ENCODE measurements at places on chromosomes 6 and 20.
A peak's percentile ranks its signal among the peaks of the same experiment; 100 is the strongest.

GRCh38 chr6:81265106-81265505 lies 487.4 kb downstream of the TENT5A start:
- peak; percentile 62 for DNase-seq

DNA sequence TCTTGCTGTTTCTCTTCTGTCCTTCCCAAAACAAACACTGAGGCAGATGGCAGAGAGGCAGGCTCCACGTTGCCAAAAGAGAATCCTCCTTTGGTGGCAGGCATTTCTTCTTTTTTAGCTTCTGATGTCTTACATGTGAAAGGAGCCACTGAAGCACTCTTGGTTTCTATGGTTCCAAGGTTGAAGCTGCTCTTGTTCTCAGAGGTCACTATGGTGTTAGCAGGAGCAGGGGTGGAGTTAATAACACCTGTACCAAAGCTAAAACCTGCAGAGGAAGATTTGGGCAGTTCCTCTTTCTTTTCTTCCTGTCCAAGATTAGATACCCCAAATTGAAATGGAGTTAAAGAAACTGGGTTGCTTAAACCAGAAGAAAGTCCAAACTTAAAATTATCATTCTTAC lies 28.8 kb downstream of the FAM8A1 start:
- DNase-seq: no peak

- no peak for DNase-seq
Measured at GRCh38 chr6:170294813-170295509, 4.1 kb upstream of the DLL1 start.

DNA sequence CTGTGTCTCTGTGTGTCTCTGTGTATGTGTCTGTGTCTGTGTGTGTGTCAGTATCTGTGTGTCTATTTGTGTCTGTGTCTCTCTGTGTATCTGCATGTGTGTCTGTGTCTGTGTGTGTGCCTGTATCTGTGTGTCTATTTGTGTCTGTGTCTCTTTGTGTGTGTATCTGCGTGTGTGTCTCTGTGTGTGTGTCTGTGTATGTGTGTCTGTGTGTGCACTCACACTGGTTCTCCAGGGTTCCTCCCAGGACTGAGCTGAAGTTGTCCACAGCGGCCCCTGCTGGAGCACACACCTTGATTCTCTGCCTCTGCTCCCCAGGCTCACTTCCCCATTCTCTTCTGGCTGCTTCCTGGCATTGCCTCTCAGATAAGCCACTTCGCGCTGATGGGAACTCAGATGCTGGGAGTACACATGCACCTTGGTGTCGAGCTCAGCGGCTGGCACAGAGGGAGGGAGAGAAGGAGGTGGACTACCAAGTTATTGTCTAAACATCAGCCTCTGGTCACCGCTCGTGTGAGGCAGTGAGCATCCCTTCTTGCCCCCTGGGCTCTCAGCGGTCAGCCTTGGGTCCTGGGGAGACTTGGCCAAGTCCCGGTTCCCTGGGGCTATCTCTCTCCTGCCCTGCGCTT lies 104.9 kb upstream of the NXT1 start:
- peak; percentile 79 for DNase-seq

- no peak for DNase-seq
Measured at GRCh38 chr6:51024126-51024525, 205.5 kb downstream of the TFAP2B start.

DNA sequence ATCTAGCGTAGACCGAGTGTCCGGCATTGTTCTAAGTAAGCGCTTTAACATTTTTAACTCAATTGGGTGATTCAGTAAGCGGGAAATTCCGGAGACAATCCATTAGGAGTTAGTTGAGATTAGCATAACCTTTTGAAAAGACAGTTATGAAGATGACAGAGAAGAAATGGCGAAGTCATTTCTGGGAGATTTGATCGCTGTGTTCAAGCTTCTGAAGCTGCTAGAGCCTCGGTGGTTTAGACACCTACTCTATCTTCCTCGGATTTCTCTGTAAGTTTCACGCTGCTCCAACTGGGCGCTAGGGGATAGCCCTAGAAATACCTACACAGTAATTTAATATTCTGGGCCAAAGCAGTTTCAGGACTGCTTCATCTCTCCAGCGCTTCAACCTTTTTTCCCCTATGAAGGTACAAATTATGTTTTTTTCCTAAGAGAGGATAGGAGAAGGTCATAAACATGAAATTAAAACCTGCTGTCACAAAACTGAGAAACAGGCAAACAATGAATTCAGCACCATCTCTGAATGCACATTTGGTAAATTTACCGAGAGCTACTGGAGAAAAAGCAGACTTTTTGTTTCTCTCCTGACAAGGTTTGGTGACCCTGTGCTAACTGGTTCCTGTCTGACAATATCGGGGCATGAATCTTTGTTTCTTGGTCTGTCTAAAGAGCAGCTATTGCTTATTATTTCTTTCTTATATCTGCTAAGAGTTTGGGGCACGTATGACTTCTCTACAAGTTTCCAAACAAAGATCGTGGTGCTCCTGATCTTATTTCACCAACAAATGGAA lies 22.4 kb downstream of the ZNF311 start:
- no peak for DNase-seq

GRCh38 chr6:12401200-12401599 lies 111.0 kb downstream of the EDN1 start:
- DNase-seq: no peak

DNA sequence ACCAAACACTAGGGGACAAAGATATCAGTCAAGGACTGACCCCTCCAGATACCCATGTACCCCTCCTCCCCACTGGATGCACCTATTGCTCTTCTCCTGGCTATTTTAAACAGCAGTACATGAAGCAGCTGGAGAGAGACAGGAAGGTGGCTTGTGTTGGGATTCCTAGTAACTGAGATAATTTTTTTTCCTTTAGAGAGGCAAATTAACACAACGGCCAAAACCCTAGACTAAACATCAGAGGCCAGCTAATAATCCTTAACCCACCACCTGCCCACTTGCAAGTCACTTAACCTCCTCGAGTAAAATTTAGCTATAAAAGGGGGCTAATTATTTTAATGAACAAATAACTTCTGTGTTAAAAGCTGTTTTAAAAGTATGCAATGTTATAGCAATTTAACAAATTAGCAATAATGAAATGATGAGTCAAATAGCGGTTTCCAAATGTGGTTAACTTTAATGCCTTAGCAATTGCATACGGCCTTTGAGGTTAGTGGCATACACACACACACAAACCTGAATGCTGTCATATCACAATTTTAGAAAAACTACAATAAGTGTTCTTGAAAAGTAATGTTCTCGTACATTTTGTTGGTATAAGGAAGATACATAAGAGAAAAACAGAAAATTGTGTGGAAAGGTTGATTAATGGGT lies 151.7 kb downstream of the FRK start:
- no peak for DNase-seq

DNA sequence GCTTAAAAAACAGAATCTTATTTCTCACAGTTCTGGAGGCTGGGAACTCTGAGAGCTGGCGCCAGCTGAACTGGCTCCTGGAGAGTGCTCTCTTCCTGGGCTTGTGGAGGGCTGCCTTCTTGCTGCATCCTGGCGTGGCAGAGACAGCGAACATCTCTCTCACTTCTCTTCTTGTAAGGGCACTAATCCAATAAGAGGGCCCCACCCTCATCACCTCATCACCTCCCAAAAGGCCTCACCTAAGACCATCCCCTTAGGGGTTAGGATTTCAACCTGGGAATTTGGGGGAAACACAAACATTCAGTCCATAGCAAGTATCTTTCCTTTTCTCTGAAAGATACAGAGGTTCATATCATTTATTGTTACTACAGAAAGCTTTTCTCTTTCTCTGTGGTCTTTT lies 23.9 kb downstream of the PNLDC1 start:
- no peak for DNase-seq

DNA sequence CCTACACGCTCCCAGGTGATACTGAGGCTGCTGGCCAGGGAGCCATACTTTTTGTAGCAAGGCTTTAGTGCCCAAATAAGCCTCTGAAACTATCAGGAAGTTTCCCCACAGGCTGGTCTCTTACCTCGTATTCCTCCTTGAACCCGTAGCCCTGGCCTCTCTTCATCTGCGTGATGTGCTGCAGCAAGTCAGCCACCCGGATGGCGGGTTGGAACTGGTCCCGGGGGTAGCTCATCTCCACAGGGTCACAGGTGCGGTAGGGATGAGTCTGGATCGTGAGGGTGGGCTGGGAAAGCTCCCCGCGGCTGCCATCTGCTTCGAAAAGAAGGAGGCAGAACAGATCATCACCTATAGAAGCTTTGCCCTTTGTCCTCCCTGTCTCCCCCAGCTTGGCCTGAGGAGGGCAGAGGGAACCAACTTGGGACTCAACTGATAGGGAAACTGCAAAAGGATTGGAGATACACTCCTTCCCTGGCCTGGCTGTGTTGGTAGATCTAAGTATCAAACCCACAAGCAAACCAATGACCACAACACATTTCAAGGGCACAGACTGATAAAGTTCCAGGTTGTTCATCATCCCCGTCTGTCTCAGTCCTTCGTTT lies 543.2 kb upstream of the CHD6 start:
- DNase-seq: no peak

GRCh38 chr6:72132427-72132826 lies 246.1 kb downstream of the RIMS1 start:
- no peak for DNase-seq

GRCh38 chr6:158068893-158069799 lies 87.5 kb downstream of the SYNJ2 start:
- DNase-seq: peak; percentile 77

DNA sequence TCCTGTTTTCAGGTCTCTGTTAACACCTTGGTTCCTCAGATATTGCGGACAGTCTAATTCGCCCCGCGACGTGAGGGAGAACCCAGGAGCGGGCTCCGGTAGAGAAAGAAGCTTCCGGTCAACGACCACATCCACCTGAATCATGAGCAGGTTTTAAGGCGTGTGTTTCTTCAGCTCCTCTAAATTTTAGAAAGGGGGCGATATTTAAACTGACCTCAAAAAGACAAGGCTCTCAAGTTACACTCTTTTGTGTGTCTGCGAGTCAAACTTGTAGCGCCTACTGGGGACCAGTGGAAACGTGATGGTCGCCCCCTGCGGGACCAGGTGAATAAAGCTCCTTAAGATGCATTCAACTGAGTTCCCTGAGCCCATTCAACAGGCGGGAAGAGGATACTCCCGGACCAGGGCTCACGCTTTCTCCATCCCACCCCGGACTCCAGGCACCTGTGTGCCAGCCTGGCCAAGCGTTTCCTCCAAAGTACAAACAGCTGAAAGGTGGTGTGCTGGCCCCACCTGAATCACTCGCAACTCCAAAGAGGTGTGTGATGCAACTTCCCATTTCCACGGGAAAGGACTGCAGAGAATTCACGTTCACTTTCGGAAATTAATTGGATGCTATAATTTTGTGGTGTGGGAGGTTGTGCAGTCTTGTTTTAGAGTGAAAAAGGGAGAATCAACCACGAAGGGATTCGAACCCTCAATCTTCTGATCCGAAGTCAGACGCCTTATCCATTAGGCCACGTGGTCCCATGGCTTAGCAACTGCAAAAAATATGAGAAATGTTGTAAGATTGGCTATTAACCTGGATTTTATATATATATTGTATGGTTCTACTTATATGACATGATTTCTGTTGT lies 17.0 kb downstream of the GPX5 start:
- no peak for DNase-seq

GRCh38 chr6:105595829-105596228 lies 192.9 kb upstream of the PREP start:
- no peak for DNase-seq

DNA sequence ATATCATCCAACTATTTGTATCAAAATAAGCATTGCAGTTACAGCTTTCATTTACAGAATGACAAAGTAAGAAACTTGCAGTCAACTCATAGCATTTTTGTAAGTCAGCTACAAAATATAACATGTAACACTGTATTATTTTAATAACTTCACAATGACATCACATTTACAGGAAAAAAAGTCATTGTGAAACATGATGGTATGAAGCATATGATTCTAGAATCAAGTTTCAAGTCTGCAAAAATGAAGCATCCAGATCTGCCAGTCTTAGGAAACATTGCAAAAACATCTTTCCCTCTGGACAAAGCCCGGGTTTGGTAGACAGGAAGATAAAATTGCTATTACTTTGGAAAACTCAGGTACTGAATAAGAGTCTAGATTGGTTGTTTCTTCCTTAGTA lies 263.9 kb upstream of the NT5E start:
- DNase-seq: no peak

DNA sequence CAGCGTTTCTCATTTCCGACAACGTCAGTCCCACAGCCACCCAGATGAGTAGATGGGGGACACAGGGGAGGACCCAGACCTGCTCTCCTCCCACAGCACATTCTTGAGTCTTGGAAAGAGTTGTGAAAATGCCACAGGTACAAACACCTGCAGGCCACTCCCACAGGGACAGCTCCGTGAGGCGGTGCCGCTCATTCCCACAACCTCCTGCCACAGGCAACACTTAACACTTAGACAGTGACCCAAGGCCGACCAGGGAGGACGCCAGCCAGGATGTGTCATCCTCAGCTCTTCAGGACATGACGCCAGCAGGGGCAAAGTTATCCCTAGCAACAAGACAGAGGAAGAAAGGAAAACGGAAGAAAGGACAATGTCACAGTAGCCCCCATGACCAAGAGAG lies 22.9 kb upstream of the HLA-B start:
- no peak for DNase-seq

- no peak for DNase-seq
Measured at GRCh38 chr6:156455847-156456246, 321.3 kb upstream of the ARID1B start.

DNA sequence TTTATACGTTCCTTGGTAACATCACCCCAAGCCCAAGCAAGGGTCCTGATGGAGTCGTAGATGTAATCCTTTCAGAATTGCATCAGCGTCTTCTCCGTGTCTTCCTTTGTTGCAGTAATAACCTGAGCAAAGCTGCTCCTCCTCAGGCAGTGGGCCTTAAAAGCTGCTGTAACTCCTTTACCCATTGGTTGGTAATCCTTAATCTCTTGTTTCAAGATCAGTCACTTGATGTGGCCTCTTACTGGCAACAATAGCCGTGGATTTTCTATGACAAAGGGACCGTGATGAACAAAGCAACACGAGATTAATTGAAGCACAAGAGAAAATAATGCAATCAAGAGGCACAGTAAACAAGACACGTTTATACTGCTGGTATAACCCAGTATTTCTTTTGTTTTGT lies 44.6 kb downstream of the ALDH5A1 start:
- DNase-seq: no peak

- DNase-seq: no peak
Measured at GRCh38 chr6:5510331-5511133, 249.2 kb downstream of the FARS2 start.

DNA sequence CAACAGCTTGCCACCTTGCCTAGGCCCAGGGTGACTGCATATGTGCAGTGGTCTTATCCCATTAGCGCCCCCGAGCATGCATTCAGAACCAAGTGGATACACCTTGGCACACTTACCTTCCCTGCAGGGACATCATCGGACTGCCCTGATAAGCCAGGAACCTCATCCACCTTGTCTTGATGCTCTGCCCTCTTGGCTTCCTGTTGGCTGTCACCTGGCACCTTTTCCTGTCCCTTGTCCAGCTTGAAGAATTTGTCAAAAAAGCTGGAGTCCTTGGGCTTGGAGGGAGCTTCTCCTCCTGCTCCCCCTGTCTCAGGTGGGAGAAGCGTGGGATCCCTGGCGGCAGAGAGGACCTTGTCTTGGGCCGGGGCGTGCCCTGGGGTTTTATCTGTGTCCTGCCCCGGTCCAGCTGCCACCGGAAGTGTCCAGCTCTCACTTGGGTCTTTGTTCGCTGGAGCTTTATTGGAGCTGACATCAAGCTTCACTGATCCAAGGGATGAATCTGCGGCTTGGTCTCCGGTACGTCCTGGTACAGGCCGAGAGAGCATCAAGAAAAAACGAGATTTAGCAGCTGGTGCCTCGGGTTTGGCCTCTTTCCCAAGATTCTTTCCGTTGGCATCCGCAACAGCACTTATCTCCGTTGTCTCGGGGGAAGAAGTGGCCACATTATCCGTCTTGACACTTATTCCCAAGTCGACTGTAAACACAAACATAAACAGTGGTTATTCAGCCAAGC lies 42.0 kb downstream of the BCAS1 start:
- DNase-seq: no peak

GRCh38 chr20:9021699-9022098 lies 47.2 kb upstream of the PLCB4 start:
- DNase-seq: no peak

Data from suprapubic skin (tissue), 4 donors.